ENCODE measurements at places on chromosomes 4 and X.

DNA sequence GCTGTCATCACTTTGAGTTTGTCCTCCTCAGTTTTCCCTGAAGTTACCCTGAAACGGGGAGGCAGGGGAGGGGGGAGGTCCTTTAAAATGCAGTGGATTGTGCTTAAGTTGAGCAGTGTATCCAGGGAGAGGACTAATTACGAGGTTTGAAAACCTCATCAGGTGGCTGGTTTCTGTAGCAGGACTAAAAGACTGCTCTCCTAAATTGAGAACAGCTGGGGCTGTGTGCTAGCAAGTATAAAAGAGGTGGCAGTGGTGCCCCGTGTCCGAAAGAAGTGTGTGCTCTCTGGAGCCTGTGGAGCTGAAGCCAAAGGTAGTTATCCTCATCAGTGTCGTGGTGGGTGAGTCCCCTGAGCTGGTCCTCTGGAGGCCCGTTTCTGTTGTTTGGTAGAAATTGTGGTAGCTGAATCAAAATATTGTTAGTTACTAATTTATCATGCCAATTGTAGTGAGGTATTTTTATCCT is 37.2 kb upstream of the CYP2U1 start:
- no peak for DNase-seq

GRCh38 chr4:168863719-168864647 is 146.1 kb downstream of the CBR4 start:
- no peak for DNase-seq

GRCh38 chr4:15656038-15656470 is 897 bp upstream of the FBXL5 start:
- no peak for DNase-seq

DNA sequence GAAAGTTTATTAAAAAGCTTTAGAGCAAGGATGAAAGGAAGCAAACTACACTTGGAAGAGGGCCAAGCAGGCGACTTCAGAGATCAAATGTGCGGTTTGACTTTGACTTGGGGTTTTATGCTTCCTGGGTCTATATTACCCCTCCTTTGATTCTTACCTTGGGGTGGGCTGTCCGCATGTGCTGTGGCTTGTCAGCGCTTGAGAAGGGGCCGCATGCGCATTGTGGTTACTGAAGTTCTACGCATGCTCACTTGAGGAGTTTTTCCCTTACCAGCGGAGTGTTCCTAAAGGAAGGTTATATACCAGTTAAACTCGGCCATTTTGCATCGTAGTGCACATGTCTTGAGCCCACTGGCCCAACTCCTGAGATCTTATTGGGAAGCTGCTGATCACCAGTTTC is 9.9 kb downstream of the ZNF157 start:
- DNase-seq, result peak; percentile 80

DNA sequence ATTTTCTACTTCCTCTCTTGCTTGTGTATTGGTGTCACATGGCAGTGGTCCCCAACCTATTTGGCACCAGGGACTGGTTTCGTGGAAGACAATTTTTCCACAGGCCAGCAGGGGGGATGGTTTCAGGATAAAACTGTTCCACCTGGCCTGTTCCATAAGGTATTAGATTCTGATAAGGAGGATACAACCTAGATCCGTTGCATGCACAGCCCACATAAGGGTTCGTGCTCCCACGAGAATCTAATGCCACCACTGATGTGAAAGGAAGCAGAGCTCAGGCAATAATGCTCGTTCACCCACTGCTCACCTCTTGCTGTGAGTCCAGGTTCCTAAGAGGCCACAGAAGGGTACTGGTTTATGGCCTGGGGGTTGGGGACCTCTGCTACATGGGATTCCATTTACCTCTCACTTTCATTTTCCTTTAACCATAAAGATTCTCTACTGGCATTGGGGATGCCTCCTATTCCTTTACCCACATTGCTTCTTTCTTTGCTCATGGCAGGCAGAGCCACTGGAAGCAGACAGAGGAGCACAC is 38.1 kb downstream of the SEC31A start:
- no peak for DNase-seq

DNA sequence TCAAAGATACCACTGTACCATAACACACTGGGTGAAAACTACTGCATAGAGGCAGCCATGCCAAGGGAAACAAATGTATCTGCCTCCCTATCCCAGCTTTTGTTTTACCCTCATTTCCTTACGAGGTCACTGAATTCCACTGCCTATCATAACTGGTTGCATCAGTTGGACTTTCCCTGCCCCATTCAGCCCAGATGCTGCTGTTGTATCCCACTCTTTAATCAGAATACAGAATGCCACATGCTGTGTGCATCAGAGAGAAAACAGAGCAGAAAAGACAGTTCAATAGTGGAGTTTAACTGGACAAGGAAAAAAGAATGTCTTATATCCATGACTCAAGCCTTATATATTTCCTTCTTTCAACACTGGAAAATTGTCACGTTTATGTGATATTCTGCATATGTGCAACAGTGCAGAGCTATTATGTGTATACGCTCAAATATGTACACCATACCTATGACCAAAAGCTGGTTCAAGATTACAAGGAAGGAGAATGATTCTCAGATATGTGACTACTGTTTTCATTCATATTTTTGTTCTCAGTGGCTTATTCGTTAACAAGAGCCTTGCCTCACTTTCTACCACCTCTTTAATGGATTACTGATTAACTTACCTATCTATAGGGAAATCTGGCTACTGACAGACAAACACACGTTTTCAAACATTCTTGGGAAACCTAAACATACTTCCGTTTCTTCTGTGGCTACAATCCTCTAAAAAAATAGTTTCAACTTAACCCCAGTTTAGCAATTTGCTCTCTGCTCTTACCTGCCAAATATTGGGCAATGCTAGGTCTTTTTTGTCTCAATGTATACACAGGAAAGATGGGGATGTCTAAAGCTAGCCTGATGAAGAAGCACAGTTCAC is 378.9 kb downstream of the SMARCA1 start:
- no peak for DNase-seq

- no peak for DNase-seq
Measured at GRCh38 chr4:122503214-122503613, 46.7 kb upstream of the IL2 start.

DNA sequence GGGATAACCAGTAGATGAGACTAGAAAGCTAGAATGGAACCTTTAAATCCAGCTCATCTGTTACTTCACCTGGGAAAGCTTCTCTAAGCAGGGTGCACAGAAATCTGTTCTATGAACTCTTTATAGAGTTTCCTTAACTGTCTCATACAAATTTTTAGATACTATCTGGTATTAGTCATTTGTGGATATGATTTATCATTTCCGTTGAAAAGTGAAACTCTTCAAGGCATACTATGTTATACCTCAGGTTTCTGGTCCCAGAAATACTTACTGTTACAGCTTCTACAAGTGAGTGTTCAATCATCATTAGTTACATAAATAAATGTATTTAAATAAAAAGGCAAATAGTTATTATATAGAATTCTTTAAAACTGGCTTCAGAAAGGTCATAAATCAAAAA is 298.3 kb upstream of the AGA start:
- DNase-seq, result no peak

GRCh38 chrX:15151267-15152186 is 118.4 kb downstream of the ASB9 start:
- peak; percentile 42 for DNase-seq

DNA sequence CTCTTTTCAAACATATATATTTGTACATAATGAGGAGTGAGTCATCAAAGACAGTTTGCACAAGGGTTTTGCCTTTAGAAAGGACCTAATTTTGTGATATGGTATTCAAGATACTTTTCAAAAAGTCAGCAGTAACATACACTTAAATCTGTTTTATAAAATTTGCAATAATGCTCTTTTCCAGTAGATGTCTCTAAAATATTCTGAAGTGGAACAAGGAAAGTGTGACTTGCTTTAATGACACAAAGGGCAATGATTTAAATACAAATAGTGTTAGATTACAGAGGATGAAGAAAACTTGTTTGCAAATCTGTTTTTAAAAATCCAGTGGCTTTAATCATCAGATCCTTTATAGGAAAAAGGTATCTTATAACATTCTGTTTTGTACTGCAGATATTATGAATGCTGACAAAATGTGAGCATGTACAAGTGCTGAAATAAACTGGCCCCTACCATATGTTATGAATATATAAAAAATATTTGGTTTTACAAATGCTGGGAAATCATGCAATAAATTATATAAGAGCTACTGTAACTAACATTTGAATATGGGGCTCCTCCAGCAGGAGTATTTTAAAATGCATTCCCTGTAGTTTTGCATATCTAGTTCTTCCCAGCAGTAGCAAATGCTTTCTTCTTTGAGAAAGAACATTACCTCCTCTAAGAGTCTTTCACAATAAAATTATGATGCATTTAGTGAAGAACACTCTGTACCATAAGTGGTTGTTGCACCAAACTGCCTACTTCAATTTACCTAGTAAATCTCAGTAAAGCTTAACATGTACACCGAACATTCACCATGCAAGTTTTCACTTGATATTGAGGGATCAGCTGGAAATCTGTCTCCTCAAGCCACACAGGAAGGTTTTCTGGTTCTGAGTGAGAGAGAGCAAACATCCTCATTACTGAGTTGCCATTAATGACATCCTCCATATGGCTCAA is 20.2 kb downstream of the MMRN1 start:
- DNase-seq, result no peak

DNA sequence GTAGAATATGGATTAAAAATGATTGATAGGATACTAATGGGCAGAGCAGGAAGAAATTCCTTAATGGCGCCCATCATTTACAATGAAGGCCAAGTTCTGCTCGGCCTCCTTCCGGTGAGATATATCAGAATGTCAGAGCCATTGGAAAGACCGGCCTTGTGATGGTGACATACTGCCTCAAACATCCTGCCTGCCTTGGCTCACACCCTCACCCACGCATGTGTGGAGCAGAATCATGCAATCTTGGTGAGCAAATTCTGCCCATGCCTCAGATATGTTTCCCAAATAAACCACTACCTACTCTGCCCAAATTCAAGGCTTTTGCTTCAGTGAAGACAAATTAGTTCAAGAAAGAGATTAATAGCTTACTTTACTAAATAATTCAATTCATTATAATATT is 163.3 kb downstream of the MID1 start:
- no peak for DNase-seq

DNA sequence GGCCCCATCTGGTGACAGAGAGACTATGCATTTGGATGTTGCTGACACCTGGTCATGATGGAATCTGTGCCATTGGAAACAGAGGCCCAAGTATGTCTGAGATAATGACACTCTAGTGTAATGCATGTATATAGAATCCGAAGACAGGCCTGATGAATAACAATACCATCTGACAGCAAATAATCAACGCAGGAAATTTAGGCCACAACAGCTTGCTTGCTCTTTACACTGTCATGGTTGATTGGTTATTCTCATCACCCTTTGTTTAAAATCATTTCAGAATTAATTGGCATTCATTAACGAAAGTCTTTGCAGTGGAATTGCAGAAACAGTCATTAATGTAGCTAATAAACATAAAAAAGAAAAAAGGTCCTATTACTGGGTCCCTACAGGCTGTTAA is 194.8 kb downstream of the AFF2 start:
- no peak for DNase-seq

GRCh38 chr4:7820031-7820818 is 119.4 kb downstream of the AFAP1 start:
- no peak for DNase-seq

GRCh38 chr4:11408233-11408967 is 20.3 kb downstream of the HS3ST1 start:
- DNase-seq, result no peak

- no peak for DNase-seq
Measured at GRCh38 chr4:17726911-17727310, 54.5 kb downstream of the FAM184B start.

- DNase-seq, result no peak
Measured at GRCh38 chr4:25171201-25171865, 11.1 kb upstream of the SEPSECS start.

GRCh38 chr4:92184566-92184965 is 119.2 kb upstream of the GRID2 start:
- no peak for DNase-seq

- no peak for DNase-seq
Measured at GRCh38 chr4:11416071-11416766, 12.5 kb downstream of the HS3ST1 start.

- DNase-seq, result peak; percentile 25
Measured at GRCh38 chrX:6021316-6022091, 207.2 kb downstream of the NLGN4X start.
